ENCODE measurements at places on chromosomes 6 and 20.

DNA sequence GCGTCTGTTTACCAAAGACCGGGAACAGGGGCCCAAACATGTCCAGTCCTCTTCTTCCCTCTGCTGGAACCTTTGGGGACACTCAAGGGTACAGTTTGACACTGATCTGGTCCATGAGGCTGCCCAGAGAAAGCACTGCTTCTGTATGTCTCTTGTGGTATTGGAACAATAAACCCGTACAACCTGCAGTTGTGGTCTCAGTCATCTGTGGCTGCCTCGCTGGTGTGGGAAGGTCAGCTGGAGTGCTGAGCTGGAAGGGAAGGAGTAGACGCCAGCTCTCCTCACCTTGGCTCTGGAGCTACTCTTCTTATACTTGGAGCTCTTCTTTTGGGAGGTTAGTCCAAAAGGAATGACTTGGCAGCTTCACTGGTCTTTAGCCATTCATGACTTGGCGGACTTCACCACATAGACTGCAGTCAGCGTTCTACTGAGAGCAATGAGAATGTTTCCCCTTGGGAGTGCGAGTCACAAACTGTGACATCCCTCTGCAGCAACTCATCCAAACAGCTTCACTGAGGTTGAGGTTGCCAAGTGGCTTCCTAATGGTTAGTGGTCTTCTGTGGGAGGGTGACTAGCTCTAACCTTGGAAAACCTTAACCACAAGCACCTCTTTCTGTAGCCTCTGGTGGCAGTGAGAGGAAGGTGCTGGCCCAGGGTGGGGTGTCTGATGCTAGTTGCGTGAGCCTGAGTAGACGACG lies 81.2 kb downstream of the ASXL1 start:
- DNase-seq, result peak; percentile 27

GRCh38 chr20:6732001-6732447 lies 35.5 kb upstream of the BMP2 start:
- DNase-seq, result no peak

DNA sequence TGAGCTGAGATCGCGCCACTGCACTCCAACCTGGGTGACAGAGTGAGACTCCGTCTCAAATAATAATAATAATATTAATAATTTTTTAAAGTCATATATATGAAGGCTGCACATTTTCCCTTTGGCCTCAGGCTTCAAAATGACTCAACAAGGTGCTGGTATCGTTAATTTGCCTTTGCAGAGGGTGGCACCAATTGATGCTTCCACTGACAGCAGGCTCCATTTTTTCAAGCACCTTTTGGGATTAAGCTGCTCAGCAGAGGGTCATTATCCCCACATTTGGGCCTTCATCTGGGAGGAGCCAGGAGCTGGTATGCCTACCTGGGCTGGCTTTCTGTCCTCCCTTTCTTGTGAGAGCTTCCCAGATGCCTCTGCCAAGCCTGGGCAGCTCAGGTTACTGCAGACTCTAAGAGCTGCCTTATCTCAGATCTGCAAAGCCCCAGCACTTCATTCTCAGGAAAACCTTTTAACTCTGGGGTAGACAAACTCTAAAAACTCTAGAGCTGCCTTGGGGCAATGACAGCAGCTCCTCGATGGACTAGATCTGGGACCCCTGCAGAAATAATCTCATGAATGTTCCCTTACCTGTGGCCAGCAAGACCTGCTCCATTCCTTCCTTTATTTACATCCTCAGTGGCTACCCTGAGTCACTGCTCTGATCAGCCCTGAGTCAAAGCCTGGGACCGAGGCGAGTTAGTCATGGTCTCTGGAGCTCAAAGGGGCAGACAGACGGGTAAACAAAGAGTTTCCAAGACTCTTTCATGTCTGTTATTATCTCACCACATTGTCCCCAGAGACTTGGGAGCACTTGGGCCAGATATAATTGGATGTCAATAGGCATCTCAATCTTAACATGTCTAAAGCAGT lies 80.0 kb upstream of the EYA2 start:
- DNase-seq, result no peak

DNA sequence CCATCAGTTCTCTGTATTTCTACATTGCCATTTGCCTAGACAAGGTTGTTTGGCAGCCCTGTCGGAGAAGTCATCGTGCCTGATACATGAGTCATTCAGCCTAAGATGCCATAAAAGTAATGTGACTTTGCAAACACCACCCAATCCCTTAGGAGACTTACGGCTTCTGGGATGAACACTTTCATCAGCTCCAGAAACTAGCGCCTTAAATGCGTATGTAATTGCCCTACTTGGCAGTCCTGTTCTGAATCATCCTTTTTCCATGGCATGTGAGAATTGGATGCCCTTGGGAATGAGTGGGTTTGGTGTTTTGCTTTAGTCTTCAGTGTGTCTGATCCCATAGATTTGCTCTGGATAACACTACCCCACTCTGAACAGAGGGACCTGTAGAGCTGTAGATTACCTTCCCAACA lies 158.5 kb downstream of the SASH1 start:
- DNase-seq, result no peak

- DNase-seq, result no peak
Observed at GRCh38 chr20:3390759-3391425, 16.6 kb downstream of the DNAAF9 start.

- DNase-seq, result no peak
Observed at GRCh38 chr6:89706121-89706520, 67.6 kb upstream of the LYRM2 start.

DNA sequence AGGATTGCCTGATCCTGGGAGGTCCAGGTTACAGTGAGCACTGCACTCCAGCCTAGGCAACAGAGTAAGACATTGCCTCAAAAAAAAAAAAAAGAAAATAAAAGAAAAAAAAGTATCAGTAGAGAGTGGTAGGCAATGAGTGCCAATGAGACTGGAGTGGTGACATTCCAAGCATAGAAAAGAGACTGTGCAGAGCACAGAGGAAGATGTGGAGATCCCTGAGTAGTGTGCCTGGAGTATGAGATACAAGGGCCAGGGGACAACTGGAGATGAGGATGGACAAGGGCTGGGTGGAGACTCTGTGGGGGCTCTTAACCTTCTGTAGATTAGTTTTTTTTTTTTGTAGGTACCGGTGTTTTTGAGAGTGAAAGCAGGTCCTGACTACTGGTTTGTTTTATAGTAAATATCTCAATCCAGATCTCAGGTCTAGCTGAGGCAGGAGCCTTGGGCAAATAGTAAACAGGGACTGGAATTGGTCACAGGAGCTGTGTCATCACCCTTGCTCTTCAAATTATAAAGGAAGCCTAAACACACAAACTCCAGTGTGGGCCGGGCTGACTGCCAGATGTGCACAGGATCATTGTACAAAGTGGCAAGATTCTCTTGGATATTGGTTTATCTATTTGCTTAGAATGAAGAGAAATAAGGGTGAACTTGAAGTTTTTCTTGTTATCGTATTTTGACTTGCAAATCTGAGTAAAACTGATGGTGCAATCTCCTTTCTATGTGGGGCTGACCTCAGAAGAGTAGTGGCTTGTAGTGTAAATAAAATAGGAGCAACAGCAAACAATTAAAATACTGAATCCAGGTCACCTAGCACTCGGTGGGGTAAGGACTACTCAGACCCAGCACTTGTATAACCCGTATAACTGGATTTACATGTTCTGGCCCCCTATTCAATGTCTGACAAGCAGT lies 144.9 kb downstream of the SOX4 start:
- no peak for DNase-seq
